ENCODE measurements at places on chromosomes 2 and 18. TPM values are rescaled to one million over a fixed set of nuclear protein-coding genes. Genes with fewer than 3 reads are reported as not detected.

DSG2 gene
- total RNA-seq: 10.8 TPM

CABYR gene
- not detected for total RNA-seq

SERPINE2 gene
- total RNA-seq: 2.2 TPM

TFPI gene
- total RNA-seq: 223 TPM

AQP12B gene
- total RNA-seq: not detected

ERICH2 gene
- total RNA-seq: 1.1 TPM

DNA sequence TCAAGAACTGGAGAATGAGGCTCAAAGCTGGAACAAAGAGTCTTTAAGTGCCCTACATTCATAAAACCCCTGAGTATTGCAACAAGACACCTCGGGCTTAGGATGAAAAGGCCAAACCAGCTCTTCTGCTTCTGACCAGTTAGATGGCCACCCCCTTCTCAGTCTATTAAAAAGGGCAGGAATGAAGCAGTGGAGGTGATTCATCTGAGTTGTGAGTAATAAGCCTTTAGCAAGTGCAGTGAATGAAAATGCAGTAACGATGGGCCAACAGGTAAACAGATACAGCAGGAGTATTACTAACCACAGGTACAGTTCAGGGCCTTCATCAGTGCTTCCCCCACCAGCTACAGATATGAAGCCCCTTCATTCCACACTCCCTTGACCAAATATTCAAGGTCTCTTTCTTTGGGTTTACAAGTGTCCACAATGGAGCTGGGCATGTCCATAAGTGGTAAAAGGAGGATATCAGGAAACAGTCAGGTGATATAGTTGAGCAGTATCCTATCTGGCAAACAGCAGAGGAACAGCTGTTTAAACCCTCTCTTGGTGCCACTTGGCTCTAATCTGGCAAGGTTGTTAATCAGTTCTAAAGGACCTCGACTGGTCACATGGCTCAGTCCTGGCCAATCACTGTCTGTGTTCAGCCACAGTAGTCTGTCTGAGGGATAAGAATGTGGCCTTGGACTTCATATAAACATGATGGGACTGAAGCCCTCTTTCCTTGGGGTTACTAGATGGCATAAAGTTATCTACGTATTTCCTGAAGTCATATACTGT lies 17.8 kb downstream of the SERPINB13 start:
- no peak for DNase-seq
- H3K4me3 ChIP-seq: no peak overlapping the region
- H3K36me3 ChIP-seq: no peaks in the 10 kb centered on the region
- no peaks in the 10 kb centered on the region for H3K27me3 ChIP-seq
- no peak overlapping the region for H3K27ac ChIP-seq

DNA sequence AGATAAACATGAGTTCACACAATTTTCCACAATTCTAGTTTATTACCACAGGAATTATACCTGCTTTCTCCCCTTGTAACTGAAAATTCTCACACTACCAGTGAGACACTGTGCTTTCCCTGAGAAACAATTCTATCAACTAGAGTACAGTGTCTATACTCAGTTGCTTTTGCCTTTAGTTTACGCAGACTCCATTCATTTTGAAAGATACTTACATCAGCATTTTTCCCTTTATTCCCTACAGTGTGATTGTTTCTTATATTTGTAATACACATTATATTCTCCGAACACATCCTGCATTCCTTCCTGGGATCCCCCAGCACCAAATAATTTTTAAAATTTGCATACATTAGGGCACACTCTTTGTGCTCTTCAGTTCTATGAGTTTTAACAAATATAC lies 1455.5 kb downstream of the SUCLG1 start:
- H3K4me1 ChIP-seq: no peaks in the 10 kb centered on the region
- H3K36me3 ChIP-seq: no peaks in the 10 kb centered on the region
- H3K4me3 ChIP-seq: no peak overlapping the region
- H3K27ac ChIP-seq: no peak overlapping the region
- DNase-seq: no peak
- H3K27me3 ChIP-seq: no peaks in the 10 kb centered on the region

GRCh38 chr2:224893848-224894247 lies 148.4 kb downstream of the DOCK10 start:
- no peak overlapping the region for H3K27ac ChIP-seq
- no peak for DNase-seq
- H3K36me3 ChIP-seq: no peaks in the 10 kb centered on the region
- no peaks in the 10 kb centered on the region for H3K27me3 ChIP-seq
- H3K4me3 ChIP-seq: no peak overlapping the region
- no peaks in the 10 kb centered on the region for H3K4me1 ChIP-seq

DNA sequence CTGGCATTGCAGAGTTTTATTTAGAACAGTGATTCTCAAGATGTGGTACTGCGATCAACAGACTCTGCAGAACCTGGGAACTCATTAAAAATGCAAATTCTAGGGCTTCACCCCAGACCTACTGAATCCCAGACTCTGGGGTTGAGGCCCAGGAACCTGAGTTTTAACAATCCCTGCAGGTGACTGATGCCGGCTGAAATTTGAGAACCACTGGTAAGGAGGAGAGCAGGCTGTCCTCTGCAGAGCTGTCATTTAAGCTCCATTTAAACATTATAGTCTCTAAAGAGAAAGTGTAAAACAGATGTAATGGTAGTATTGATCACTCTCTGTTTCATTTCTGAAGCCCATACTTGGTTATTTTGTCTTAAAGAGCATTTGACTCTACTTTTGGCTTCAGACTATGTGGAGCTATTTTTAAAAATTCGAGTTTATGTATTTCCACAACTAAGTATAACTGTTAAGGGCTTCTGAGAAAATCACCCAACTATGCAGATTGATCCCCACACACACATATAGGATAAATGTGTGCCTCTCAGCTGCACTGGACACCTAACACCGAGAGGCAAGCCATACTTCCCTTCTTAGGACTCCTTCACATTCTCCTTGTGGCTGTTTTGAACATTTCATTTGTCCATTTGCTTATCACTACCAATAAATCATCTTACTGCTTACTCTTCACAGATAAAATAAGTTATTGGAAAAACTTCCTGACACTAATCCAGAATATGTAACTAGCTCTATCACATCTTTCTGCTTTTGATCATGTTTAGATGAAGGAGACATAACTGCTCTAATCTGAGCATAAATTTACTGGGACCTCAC lies 487.5 kb downstream of the DLGAP1 start:
- H3K36me3 ChIP-seq: no peaks in the 10 kb centered on the region
- no peaks in the 10 kb centered on the region for H3K4me1 ChIP-seq
- no peaks in the 10 kb centered on the region for H3K27me3 ChIP-seq
- no peak for DNase-seq
- H3K27ac ChIP-seq: no peak overlapping the region

GRCh38 chr18:8945514-8945913 lies 157.0 kb upstream of the NDUFV2 start:
- no peaks in the 10 kb centered on the region for H3K36me3 ChIP-seq
- no peaks in the 10 kb centered on the region for H3K4me1 ChIP-seq
- H3K4me3 ChIP-seq: no peak overlapping the region
- H3K27me3 ChIP-seq: no peaks in the 10 kb centered on the region

DNA sequence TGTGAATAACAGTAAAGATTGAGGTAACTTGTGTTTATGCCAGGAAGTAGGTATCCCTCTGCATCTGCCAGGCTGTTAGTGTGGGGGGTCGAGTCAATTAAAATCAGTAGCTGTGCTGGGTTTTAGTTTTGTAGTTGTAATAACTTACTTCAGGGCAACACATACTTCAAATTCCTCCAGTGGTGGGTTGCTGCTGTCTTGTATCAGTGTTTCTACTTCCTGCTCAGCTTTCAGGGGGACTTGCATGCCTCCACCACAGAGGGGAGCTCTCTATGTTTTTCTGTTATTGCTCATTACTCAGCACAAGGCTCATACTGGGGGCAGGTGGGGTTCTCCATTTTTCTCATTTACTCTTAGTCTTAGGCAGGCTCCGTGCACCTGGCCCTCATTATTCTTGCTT lies 136.8 kb downstream of the CAPN13 start:
- no peak overlapping the region for H3K4me3 ChIP-seq
- H3K4me1 ChIP-seq: no peaks in the 10 kb centered on the region
- no peak overlapping the region for H3K27ac ChIP-seq
- no peak for DNase-seq
- no peaks in the 10 kb centered on the region for H3K27me3 ChIP-seq

- H3K36me3 ChIP-seq: no peaks in the 10 kb centered on the region
- no peaks in the 10 kb centered on the region for H3K27me3 ChIP-seq
- no peaks in the 10 kb centered on the region for H3K4me1 ChIP-seq
These were observed 2.5 kb upstream of the SERPINE2 start for GRCh38 chr2:224041554-224041953.

GRCh38 chr2:19300961-19301360 lies 57.5 kb downstream of the OSR1 start:
- H3K36me3 ChIP-seq: no peaks in the 10 kb centered on the region
- H3K4me3 ChIP-seq: no peak overlapping the region
- no peak for DNase-seq
- no peaks in the 10 kb centered on the region for H3K4me1 ChIP-seq
- no peak overlapping the region for H3K27ac ChIP-seq

- H3K4me3 ChIP-seq: peak overlapping the region; percentile 26
- H3K27ac ChIP-seq: peak overlapping the region; percentile 74
- no peaks in the 10 kb centered on the region for H3K27me3 ChIP-seq
- H3K4me1 ChIP-seq: peaks cover 28% of the 10 kb centered on the region
These were observed 199.6 kb downstream of the LDLRAD4 start for GRCh38 chr18:13418013-13418710.

DNA sequence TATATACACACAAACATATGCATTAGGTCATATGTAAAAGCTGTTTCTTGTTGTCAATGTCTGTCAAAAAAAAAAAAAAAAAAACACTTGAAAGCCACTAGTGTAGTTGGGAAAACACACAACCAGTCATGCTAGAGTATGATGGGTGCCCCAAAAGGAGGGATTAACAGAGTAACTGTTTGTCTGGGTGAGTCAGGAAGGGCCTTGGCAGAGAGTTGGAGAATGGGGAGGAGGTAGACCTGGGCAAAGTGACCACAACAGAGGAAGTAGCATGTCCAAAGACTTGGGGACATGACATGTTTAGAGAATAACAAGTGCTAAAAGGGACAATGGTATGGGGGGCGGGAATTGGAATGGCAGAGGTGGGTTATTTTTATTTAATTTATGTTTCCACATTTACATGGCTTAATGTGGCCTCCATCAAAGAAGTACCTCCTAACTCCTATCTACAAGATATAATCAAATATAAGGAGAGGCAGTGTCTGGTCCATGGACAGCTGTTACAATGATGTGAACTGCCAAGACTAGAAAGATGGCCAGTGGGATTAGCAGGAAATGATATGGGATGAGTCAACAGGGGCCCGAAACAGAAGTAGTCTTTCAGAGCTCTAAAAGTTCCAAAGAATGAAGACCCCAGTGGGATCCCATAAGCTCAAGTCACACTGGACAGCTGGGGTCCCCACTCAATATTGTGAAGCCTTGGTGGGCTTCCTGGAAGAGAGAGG lies 99.9 kb upstream of the ZFP36L2 start:
- DNase-seq: no peak
- H3K4me1 ChIP-seq: no peaks in the 10 kb centered on the region
- H3K4me3 ChIP-seq: no peak overlapping the region
- H3K27me3 ChIP-seq: no peaks in the 10 kb centered on the region
- no peaks in the 10 kb centered on the region for H3K36me3 ChIP-seq
- no peak overlapping the region for H3K27ac ChIP-seq

GRCh38 chr2:60337142-60337497 lies 216.3 kb downstream of the BCL11A start:
- H3K27ac ChIP-seq: no peak overlapping the region
- no peak overlapping the region for H3K4me3 ChIP-seq
- no peaks in the 10 kb centered on the region for H3K27me3 ChIP-seq
- H3K36me3 ChIP-seq: no peaks in the 10 kb centered on the region

DNA sequence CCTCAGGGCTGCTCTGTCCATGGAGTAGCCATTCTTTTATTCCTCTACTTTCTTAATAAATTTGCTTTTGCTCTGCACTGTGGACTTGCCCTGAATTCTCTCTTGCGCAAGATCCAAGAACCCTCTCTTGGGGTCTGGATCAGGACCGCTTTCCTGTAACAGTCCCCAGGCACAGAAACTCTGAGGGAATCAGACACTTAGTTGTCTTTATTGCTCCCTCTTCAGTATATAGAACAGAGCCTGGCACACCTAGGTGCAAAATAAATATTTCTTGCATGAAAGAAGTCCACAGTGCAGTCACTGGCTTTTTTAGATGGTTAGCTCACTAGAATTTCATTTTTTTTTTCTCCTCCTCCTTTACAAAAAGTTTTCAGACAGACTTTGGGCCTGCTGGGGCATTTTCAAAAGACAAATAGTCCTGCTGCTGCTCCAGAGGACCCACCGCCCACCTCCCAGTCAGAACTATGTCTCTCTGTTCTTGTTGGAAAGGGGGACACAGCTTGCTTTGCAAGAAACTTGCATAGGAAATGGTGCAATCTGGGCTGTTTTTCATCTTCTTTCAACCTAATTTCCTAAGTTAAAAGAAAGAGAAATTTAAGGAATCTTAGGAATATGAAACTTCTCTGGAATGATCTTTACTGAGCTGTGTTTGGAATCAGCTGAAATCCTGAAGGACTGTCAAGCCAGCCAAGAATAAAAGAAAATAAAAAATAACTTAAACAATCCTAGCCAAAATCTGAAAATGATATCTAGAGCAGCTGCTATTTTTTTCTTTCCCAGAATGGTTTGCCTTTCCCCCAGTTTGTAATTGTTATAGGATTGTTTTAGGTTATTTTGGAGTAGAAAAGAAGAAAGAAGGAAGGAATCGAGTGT lies 31.7 kb upstream of the MAP4K3 start:
- H3K27ac ChIP-seq: peak overlapping the region; percentile 24
- H3K4me1 ChIP-seq: no peaks in the 10 kb centered on the region
- no peak for DNase-seq
- no peak overlapping the region for H3K4me3 ChIP-seq

GRCh38 chr18:68282232-68282631 lies 432.7 kb downstream of the TMX3 start:
- no peak for DNase-seq
- H3K4me3 ChIP-seq: no peak overlapping the region
- H3K27ac ChIP-seq: no peak overlapping the region
- H3K4me1 ChIP-seq: no peaks in the 10 kb centered on the region

DNA sequence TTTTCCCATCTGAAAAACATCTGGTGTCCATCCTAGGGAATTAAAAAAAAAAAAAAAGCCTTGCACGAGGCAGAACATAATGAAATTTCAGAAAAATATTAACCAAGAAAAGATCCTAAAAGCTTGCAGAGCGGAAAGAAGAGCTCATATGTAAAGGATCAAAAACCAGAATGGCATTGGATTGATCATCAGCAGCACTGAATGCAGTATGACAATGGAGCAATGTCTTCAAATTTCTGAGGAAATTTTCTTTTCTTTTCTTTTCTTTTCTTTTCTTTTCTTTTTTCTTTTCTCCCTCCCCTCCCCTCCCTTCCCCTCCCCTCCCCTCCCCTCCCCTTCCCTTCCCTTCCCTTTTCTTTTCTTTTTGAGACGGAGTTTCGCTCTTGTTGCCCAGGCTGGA lies 21.3 kb upstream of the FAM117B start:
- no peak for DNase-seq
- no peaks in the 10 kb centered on the region for H3K36me3 ChIP-seq
- no peaks in the 10 kb centered on the region for H3K4me1 ChIP-seq
- no peak overlapping the region for H3K4me3 ChIP-seq
- H3K27ac ChIP-seq: no peak overlapping the region

GRCh38 chr2:174768557-174768956 lies 4.3 kb upstream of the CHRNA1 start:
- no peak for DNase-seq
- H3K36me3 ChIP-seq: no peaks in the 10 kb centered on the region
- H3K4me1 ChIP-seq: no peaks in the 10 kb centered on the region
- H3K27me3 ChIP-seq: no peaks in the 10 kb centered on the region
- H3K27ac ChIP-seq: no peak overlapping the region
